ENCODE measurements at places on chromosomes 13 and 19. TPM values are rescaled to one million over a fixed set of nuclear protein-coding genes. Genes with fewer than 3 reads are reported as not detected.

- DNase-seq, result no peak
These were observed 2.9 kb downstream of the PROSER3 start for GRCh38 chr19:35760711-35761349.

Gene MYO1F
- 14.6 TPM for polyA plus RNA-seq

GRCh38 chr13:24149246-24150032, 11.1 kb upstream of the SPATA13 start:
- DNase-seq, result no peak

GRCh38 chr13:50033725-50034124, 18.5 kb downstream of the KCNRG start:
- no peak for DNase-seq

- no peak for DNase-seq
These were observed 125.5 kb upstream of the UQCRFS1 start for GRCh38 chr19:29338480-29338879.

Gene RCBTB2
- 40.9 TPM for polyA plus RNA-seq

Gene CASP14
- polyA plus RNA-seq, result not detected

GRCh38 chr19:39197808-39198207, 1.0 kb downstream of the NCCRP1 start:
- no peak for DNase-seq

GRCh38 chr19:52307275-52307674, 10.3 kb downstream of the ZNF480 start:
- peak; percentile 20 for DNase-seq

Gene KLF1
- 0.30 TPM for polyA plus RNA-seq

Gene KLK14
- polyA plus RNA-seq, result 0.13 TPM

- peak; percentile 28 for DNase-seq
These were observed 764.4 kb downstream of the LIG4 start for GRCh38 chr13:107450931-107451330.

Gene SYNE4
- polyA plus RNA-seq, result 9.9 TPM

GRCh38 chr19:49200238-49200862, 42.8 kb downstream of the TRPM4 start:
- no peak for DNase-seq

Gene ZNF66
- polyA plus RNA-seq, result 8.3 TPM

Gene AMH
- polyA plus RNA-seq, result 5.2 TPM

Gene SPACA7
- polyA plus RNA-seq, result not detected

Gene TBXA2R
- polyA plus RNA-seq, result 1.6 TPM

Gene KCNC3
- 30.3 TPM for polyA plus RNA-seq

DNA sequence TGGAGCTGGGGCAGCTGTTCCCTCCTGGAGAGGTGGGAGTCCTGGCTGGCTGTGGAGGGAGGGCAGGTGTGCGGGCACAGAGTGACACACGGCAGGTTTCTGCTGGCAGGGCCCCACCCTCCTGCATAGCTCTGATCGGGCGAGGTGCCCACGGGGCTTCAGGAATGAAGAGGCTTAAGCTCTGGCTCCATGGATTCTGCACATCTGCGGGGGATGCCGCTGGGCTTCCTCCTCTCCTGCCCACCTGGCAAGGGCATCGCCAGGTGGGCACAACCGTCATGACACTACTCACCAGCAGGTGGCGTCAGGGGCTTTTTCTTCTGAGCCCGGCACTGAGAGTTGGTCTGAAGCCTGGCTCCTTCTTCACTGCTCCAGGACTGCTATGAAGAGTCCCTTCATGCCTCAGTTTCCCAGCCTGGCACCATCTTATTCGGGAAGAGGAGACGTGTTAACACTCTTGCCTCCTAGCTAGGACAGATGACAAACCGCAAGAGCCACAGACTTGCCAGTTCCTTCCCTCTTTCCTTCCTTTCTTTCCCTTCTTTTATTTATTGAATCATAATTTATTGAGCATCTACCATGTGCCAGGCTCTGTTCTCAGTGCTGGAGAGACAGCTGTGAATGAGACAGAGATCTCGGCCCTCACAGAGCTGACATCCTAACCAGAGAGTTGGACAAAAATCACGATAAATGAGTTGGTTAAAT, 15.2 kb upstream of the PAK4 start:
- DNase-seq, result no peak

Gene N4BP2L2
- polyA plus RNA-seq, result 256 TPM

Gene CBARP
- polyA plus RNA-seq, result 1.0 TPM
